ENCODE measurements at places on chromosomes 16 and 17.

DNA sequence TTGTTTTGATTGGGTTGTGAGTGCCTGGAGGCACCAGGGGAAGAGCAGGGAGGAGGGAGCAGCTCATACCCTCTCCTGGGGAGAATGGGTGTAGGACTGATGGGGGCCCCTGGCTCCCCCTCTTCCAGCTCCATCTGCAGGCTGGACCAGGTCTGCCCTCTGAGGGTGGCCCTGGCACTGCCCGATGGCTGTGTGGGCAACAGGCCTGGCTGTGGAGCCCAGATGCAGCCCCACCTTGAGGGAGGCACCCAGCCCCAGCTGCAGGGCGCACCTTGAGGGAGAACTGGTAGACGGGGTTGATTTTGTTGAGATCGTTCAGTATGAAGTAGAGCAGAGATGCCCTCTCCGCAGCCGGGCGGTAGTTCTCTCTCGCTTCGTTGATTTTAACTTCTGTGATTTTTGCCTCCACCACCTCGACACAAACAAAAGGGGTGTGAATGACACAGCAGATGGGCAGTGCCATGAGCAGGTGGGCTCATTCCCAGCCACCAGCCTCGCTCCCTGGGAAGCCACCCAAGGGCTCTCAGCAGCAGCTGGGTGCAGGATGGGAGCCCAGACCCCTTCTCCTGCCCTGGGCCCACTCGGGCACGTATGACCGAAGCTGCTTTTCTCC, 71.6 kb downstream of the PGS1 start:
- H3K4me1 ChIP-seq, result peaks cover 5% of the 10 kb centered on the region
- H3K4me3 ChIP-seq, result no peak overlapping the region
- peaks cover 20% of the 10 kb centered on the region for H3K27me3 ChIP-seq
- no peak for DNase-seq
- no peak overlapping the region for H3K27ac ChIP-seq

DNA sequence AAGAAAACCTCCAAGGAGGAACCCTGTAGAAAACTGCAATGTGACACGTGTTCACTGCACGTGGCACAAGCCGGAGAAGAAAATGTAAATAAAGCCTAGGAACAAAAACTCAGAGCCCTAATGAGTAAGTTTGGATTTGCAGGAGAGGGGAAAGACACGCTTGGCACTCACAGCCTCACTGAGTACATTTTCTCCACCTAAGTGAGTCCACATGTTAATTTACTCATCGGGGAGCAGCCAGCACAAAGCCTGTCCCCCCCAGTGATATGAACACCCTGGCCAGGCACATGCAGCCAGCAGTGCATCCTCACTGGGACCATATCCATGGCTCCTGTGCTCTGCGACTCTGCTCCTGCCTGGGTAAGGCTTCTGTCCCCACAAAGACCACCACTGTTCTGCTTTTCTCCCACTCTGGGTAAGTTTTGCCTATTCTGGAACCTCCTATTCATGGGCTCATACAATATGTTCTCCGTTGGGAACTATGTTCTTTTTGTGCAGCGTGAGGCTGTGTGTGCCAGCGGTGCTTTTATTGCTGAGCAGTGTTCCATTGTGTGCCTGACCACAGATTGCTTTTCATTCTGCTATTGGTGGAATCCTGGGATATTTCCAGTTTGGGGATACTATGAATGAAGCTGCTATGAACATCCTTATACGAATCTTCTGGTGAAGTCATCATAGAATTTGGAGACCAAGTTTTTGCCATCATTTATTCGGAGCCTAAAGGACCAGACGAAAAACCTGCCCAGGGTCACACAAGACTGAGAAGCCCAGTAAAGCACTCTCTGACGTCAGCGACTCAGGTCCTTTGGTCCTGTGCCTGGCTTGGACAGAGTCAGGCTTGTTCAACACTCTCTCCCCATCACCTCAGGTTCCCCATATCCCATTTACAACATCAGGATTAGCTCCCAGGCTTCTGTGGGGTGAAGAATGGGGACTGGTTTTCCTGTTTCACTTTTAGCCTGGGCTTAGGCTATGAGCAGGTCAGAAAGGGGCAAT, 53.3 kb downstream of the RNF112 start:
- no peaks in the 10 kb centered on the region for H3K27me3 ChIP-seq
- DNase-seq, result no peak
- no peak overlapping the region for H3K4me3 ChIP-seq

- no peaks in the 10 kb centered on the region for H3K36me3 ChIP-seq
- no peaks in the 10 kb centered on the region for H3K27me3 ChIP-seq
- no peak for DNase-seq
Measured at GRCh38 chr16:22217890-22218730, 12.0 kb downstream of the EEF2K start.

DNA sequence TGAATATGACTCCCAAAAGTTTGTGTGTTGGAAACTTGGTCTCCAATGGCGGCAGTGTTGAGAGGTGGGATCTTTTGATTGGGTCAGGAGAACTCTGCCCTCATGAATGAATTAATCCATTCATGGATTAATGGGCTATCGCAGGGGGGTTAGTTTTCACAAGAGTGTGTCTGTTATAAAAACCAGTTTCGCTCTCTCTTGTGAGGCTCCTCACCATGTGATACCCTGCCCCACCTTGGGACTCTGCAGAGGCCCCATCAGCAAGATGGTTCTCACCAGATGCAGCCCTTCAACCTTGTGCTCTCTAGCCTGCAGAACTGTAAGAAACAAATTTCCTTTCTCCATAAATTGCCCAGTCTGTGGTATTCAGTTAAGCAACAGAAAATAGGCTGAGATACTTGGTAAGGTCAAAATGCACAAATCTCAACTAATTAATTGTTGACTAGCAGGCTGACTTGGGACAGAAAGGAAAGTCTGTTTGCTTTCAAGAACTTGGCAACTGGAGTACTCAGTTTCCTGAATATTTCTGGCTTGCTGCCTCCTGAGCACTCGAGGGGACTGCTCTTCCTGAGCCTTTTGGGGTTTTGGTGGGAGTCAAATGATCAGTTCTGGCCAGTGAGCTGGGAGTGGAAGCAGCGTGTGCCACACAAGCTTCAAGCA, 13.8 kb upstream of the CCL17 start:
- no peak overlapping the region for H3K27ac ChIP-seq
- no peaks in the 10 kb centered on the region for H3K4me1 ChIP-seq
- peaks cover 16% of the 10 kb centered on the region for H3K27me3 ChIP-seq
- H3K4me3 ChIP-seq, result no peak overlapping the region
- no peak for DNase-seq
- H3K36me3 ChIP-seq, result no peaks in the 10 kb centered on the region

DNA sequence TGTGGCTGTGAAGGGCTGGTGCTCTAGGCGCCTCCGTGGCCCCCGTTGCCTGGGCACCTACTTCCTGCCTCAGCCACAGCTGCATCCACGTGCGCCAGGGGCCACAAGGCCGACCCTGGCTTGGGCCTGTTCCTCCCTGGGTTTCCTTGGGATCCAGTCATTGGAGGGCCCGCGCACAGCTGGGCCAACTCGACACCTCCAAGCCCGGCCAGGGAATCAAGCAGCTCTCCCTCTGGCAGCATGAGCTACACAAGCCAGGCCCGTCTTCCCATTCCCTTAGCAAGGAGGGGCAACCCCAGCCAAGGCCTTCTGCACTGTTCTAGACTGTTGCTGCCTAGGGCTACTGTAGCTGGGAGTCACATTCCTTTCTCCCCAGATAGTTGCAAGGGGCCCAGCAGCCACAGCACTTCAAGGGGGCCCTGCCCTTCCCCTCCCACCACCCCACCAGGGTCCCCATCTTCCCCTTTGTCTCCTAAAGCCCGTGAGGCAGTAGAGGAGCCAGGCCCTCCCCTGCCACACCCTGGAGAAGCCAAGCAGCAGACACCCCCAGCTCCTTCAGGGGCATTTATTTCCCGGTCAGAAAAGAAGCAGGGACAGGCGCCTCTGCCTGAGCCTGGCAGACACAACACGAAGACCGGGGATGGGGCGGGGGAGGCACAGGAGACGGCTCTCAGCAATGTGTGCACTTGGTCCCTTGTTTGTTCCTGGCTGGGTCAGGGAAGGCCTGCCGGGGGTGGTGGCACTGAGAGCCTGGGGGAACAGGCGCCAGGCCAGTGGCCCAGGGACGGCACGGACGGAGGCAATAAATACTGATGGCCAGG, 3.8 kb downstream of the ARHGDIA start:
- peak overlapping the region; percentile 48 for H3K27ac ChIP-seq
- peak; percentile 27 for DNase-seq
- H3K4me3 ChIP-seq, result no peak overlapping the region
- peaks cover 40% of the 10 kb centered on the region for H3K36me3 ChIP-seq
- H3K27me3 ChIP-seq, result no peaks in the 10 kb centered on the region

- H3K27me3 ChIP-seq, result no peaks in the 10 kb centered on the region
- no peak overlapping the region for H3K27ac ChIP-seq
- H3K4me3 ChIP-seq, result no peak overlapping the region
- DNase-seq, result no peak
Measured at GRCh38 chr16:2955779-2956578, 8.1 kb upstream of the KREMEN2 start.

Data from T-cell (primary cell).